Natural killer cell treated with Interleukin-12 subunit alpha and Interleukin-12 subunit beta and Interleukin-15 and Interleukin-18, amount 100 ng/mL, for 72 hours (primary cell): ENCODE measurements at places on chromosomes 12 and 14.
A peak's percentile ranks its signal among the peaks of the same experiment; 100 is the strongest.

- DNase-seq: no peak
These were observed 642.0 kb downstream of the GALC start for GRCh38 chr14:87351007-87351406.

DNA sequence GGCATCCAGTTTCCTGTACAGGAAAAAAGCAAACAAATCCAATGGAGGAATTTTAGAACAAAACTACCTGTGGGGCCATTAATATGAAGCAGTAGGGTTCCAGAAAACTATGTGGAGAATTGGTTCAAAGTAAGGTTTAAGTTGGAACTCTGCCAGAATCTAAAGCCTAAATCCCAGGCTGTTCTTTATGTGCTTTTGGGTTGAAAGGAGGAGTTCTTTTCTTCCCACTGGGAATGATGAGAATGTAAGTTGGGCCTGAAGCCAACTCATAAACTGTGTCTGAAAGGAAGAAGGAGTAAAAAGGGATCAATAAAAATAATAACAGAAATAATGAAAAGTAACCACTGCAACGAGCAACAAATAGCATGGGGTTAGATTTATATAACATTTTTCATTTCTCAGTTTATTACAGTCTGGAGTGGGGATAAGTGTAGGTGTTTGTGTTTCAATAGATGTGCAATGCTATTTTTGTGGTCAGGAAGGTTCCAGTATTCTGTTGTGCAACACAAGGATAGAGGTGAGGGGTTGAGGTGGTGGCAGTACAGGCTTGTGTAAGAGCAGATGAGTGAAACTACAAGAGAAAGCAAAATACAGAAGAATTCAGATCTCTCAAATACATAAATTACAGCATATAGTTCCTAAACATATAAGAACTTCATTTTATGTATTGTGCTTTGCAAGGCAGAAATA lies 373.6 kb downstream of the EMP1 start:
- no peak for DNase-seq

GRCh38 chr12:103780093-103780440 lies 61.0 kb downstream of the NT5DC3 start:
- no peak for DNase-seq

- no peak for DNase-seq
These were observed 70.4 kb downstream of the NTN4 start for GRCh38 chr12:95720146-95720545.

- DNase-seq: peak; percentile 74
These were observed 37.4 kb upstream of the PSMA6 start for GRCh38 chr14:35254736-35255135.

GRCh38 chr12:132672678-132673077 lies 14.5 kb downstream of the POLE start:
- peak; percentile 51 for DNase-seq

DNA sequence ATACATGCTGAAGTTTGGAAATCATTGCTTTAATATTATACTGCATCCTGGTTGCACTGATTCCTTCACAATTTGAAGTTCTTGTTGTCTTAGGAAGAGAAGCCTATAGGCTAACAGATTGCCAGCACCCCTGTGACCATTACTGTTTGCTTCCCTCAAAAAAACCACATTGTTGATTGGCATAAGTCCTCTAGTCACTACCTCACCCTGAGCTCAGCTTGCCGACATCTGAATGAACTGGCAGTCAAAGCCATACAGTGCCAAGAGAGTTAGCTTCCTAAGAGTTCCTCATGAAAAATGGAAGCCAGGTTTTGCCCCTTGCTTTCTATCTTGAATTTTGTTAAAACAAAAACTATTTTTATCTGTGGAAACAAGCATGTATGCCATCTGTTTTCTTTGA lies 276.1 kb downstream of the SYT1 start:
- no peak for DNase-seq

GRCh38 chr14:99554184-99554583 lies 49.8 kb downstream of the CCDC85C start:
- no peak for DNase-seq

DNA sequence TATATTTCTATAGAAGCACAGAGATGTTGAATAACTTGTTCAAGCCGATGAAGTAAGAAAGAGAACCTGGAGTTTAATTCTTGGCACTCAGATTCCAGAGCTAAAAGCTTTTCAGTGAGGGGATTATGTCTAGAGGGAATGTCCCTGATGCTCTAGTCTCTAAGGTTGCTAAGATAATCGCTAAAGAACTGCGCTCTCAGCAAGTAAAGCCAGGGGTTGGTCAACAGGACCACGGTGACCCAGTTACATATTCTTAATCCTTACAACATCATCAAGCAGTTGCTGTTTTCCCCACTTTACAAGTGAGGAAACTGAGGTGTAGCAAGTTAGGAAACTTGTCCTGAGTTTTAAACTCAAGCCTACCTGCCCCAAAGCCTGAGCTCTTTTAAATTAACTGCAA lies 110.8 kb downstream of the DAD1 start:
- no peak for DNase-seq

GRCh38 chr14:20680363-20680762 lies 4.0 kb upstream of the RNASE4 start:
- DNase-seq: no peak

- peak; percentile 60 for DNase-seq
These were observed 353.0 kb downstream of the CCDC91 start for GRCh38 chr12:28543021-28543890.

DNA sequence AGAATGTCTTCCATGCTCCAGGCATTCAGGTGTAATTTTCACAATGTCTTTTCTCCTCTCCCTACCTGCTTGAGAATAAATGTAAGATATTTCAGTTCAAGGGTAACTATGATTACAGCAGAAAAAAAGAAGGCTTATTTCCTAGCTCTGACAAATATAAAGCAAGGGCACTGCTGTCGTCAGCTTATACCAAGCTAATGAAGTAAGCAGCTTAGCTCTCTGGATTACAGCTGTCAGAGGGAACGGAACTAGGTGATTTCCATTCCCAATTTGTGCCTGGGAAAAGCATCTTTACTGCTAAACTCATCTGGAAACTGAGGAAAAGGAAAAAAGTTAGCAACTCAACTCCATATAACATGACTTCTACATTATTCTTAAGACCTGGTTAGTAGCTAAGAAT lies 56.5 kb downstream of the ZFYVE26 start:
- no peak for DNase-seq

GRCh38 chr14:30196861-30197260 lies 269.2 kb upstream of the PRKD1 start:
- DNase-seq: no peak

DNA sequence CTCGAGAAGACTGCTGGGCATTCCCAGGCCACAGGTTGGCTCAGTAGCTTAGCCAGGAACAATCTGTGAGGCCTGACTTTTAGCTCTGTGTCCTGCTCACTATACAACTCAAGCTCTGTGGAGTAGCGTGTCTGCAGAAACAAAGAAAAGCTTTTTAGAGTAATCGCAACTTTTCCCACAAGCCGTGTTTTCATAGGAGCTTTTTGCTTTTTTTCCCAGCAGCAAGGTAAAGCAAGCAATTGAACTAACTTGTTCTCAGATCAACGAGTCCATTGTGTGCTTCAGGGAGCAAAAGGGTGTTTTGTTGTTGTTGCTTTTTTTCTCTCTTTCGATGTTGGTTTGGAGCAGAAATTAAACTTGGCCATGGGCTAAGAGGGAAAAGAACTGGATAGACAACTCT lies 97.3 kb upstream of the BCL2L14 start:
- no peak for DNase-seq

GRCh38 chr12:70359458-70360197 lies 6.5 kb upstream of the KCNMB4 start:
- DNase-seq: no peak

GRCh38 chr14:44341116-44341515 lies 166.0 kb downstream of the FSCB start:
- no peak for DNase-seq

DNA sequence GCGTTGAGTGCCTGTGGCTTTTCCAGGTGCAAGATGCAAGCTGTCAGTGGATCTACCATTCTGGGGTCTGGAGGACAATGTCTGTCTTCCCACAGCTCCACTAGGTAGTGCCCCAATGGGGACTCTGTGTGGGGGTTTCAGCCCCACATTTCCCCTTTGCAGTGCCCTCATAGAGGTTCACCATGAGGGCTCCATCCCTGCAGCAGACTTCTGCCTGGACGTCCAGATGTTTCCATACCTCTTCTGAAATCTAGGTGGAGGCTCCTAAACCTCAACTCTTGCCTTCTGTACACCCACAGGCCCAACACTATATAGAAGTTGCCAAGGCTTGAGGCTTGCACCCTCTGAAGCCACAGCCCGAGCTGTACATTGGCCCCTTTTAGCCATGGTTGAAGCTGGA lies 52.9 kb downstream of the PRKCH start:
- no peak for DNase-seq

- DNase-seq: no peak
These were observed 76.9 kb upstream of the SFSWAP start for GRCh38 chr12:131634037-131634436.

DNA sequence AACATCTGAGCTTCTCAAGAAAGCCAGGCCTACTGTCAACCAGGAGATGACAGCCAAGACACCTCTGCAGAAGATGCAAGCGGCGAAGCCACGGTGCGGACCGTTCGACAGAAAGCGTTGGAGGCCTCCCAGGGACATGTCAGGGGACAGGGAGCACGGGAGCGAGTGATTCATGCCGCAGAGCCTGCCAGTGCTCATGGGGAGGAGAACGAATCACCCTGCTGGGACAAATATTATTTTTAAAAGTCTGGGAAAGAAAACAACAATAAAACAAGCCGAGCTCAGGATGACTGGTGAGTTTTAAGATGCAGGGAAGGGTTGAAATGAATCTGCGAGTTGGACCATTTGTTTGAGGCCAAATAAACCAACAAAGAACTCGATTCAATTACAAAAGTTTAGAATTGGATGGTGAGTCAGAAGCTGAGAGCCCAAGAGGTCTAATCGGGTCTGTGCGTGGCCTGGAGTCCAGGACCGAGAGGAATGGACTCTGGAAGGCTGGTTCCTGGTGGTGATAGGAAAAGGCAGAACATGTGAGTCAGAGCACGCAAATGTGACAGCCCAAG lies 91.0 kb downstream of the RBM19 start:
- DNase-seq: peak; percentile 40

DNA sequence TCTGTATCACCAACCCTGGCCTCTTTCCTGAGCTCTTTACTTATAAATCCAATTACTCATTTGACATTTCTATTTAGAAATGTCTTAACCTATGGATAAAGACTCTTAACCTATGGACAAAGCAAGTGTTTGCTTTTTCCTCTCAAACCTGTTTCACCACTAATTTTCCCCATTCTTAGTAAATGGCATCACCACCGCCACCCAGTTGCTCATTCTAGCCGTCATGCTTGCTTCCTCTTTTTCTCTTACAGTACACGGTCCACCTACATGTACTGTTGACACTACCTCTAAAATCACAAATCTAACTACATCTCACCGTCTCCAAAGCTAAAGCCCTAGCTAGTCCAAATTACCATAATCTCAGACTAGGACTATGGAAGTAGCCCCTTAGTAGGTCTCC lies 60.0 kb downstream of the CAPS2 start:
- no peak for DNase-seq

DNA sequence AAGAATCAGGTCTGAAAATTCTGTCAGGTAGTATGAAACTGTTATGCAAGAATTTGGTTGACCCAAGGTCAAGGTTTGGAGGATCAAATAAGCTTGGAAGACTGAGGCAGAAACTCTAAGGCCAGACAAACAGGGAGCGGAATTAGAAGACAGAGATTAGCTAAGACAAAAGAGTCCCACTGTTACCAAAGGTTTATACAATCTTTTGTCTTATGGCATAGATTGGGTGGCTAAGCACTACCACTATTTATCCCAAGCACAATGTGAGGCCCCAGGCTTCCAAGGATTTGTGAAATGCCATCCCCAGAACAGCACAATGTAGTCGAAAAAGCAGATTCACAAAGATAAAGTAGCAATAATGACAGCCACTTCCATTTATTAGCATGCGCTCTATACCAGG lies 311.2 kb downstream of the SEC23A start:
- no peak for DNase-seq

- DNase-seq: no peak
These were observed 671 bp downstream of the GUCY2C start for GRCh38 chr12:14695715-14696141.

DNA sequence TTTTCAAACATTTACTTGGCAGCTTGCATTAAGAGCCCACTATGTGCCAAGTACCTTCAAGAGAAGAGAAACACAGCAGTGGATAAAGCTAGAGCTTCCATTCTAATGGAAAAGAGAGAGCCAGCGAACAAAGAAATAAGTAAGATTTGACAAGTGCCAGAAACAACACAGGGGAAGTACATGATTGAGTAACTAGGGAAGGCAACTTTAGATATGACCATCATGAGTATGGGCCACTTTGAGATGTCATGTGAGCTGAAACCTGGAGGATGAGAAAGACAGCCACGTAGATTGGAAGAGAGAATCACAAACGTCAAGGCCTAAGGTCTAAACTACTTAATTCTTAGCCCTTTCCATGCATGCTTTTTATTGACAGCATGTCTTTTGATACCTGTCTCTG lies 121.4 kb downstream of the ITPR2 start:
- no peak for DNase-seq

DNA sequence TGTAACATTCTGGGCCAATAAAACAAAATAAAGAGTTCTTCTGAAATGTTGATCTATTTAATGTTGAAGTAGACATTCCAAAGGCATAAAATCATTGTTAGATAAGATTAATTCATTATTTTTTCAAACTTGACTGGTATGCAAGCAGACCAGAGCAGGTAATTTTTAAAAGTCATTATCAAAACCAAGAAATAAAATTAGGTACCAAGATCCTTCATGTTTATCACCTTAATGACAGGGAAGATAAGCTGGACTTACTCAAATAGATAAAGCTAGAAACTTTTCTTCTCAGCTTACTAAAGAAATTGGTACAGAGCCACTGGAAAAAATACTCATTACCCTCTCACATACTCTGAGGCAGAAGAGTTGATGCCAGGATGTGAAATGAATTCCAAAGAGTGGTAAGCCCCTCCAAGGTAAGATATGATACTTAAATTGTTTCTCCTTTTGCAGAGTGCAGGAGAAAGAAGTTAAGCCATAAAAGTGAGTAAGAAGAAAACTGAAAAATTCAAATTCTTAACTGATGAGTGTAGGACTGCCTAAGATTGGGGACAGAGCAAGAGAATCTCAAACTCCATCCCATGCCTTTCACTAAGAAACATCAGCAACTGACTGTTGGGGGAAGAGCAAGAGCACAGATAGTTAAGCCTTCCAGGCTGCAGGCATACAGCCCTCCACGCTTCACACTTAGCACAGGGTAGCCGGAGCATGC lies 111.9 kb downstream of the SLC41A2 start:
- DNase-seq: no peak

DNA sequence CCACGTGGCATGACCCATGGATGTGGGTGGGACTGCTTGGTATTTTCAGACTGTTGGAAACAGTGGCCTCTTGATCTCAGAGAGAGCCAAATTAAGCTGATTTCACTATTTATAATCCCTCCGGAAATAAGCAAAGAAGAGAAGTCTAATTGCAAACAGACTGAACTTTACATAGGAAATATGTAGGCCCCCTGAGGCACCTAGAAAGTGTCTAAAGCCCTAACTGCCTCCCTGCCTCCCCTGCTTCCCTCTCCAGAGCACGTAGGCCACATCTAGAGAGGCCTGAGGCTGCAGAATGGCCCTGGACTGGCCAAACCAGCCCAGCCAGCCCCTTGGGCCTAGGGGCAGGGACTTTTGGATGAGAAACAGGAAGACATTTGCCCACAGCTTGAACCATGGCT lies 123.8 kb downstream of the ZFP36L1 start:
- no peak for DNase-seq

GRCh38 chr14:92473261-92473968 lies 40.2 kb upstream of the RIN3 start:
- DNase-seq: no peak

- DNase-seq: no peak
These were observed 39.0 kb upstream of the TC2N start for GRCh38 chr14:91906374-91906773.

GRCh38 chr14:102917056-102917385 lies 5.4 kb upstream of the AMN start:
- DNase-seq: no peak
